ENCODE measurements at places on chromosomes 5 and 9. TPM values are rescaled to one million over a fixed set of nuclear protein-coding genes. Genes with fewer than 3 reads are reported as not detected.

FOXD1 gene
- total RNA-seq, result 0.17 TPM

LCN15 gene
- 0.05 TPM for total RNA-seq

CCL21 gene
- 1.4 TPM for total RNA-seq

TNC gene
- 1.8 TPM for total RNA-seq

LCN6 gene
- 0.68 TPM for total RNA-seq

HTR4 gene
- not detected for total RNA-seq

LCN9 gene
- not detected for total RNA-seq
